ENCODE measurements at places on chromosomes 11 and 22.

GRCh38 chr22:42610186-42610585, 4.5 kb downstream of the POLDIP3 start:
- DNase-seq, result no peak

DNA sequence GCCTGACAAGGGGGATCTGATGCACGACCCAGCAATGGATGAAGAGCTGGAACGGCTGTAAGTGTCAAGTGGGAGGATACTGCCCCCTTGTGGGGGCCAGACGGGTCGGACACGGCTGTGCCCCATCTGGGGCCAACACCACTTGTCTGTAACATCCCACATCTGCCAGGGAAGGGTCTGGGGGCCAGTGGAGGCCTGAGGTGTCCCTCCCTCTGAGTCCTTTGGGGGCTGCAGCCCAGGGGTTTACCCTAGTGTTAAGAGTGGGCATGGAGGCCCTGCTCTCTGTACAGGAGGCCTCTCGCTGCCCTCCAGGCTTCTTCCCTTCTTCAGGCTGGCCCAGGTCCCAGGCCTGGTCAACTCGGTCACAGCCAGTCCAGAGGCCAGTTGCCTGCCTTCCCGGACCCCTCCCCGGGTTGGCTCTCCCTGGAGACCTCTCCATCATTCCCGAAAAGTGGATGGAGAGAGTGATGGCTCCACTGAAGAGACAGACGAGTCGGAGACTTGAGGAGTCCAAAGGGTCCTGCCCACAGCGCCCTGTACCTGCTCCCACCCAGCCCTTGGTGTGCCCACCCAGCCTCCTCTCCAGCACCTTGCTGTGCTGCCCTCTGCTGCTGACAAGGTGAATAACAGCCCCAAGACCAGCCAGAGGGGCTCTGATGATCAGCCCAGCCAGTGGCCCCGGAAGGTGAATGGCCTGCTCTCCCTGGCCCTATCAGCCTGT, 15.4 kb downstream of the ARFGAP2 start:
- peak; percentile 86 for DNase-seq

- DNase-seq, result peak; percentile 86
Measured at GRCh38 chr11:844693-845644, 2.3 kb downstream of the TSPAN4 start.

GRCh38 chr11:20002312-20003216, 157.7 kb downstream of the DBX1 start:
- DNase-seq, result no peak

GRCh38 chr11:120182790-120183491, 27.9 kb upstream of the OAF start:
- no peak for DNase-seq

DNA sequence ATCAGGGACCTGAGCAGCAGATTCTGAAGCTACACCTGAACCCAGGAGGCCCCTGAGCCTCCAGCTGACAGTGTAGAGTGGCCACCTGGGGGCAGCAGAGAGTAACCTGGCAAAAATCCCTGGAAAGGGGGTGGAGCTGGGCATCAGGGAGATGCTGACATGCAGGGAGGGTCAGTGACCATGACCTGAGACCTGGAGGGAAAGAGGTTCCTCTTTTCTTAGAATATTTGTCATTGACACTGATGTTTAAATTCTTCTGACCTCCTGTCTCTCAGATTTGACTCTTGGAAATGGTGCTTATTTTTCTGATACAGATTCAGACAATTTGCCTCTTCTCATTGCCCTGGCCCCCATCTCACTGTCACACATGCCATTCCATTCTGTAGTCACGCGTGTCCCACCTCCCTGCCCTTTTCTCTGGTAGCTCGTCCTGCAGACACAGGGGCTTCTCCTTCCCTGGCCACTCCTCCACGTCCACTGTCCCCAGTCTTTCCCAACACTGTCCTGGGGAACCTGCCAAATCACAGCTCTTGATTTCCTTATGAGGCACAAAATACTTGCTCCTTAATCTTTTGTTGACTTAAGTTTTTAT, 117.2 kb upstream of the IGLL5 start:
- DNase-seq, result peak; percentile 36

DNA sequence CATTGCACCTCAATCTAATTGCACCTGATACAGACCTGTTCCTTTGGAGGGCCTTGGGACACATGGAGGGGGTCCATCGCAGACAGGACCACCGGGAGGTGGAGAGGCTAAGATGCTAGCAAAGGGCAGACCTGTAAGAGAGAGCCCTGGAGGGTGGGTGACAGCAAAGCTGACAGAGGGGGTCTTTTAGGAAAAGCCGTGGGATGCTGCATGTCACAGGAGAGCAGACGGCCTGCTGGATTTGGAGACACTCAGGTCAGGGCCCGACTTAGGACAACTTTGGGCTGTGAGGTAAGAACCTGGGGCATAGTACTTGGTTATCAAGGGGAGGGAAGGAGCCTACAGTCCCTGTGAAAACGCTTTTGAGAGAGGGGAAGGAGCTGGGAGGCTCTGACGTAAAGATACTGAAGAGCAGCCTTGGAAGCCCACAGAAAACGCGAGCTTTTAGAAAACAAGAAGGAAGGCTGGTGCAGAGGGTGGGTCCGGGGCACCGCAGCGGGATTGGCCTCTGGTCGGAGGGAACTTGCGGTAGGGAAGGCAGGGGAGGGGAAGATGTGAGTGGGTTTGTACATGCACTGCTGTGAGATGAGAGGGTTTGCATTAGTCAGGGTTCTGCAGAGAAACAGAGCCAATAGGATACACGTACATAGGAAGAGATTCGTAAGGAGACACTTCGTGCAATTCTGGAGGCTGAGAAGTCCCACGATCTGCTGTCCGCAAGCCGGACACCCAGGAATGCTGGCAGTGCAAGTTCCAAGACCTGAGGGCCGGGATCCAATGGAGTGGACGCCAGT, 868.5 kb downstream of the TBC1D22A start:
- no peak for DNase-seq

- no peak for DNase-seq
Measured at GRCh38 chr11:106276859-106277436, 199.5 kb downstream of the AASDHPPT start.

DNA sequence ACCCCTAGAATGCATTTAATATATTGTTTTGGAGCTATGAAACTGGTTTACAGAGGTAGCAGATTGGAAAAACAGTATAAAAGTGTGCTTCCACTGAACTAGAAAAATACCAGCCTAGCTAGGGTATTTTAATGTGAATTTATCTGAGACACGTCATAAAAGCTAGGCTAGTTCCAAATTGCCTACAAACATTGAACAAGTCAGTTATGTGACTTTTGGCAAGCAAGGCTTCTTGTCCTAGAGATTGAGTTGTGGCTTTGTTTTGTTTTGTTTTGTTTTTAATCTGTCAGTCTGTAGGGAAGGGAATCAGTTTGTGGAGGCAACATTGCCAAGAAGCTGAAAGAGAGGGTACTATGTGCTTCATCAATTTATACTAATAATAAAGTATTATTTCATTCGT, 24.2 kb downstream of the RTN3 start:
- DNase-seq, result no peak

DNA sequence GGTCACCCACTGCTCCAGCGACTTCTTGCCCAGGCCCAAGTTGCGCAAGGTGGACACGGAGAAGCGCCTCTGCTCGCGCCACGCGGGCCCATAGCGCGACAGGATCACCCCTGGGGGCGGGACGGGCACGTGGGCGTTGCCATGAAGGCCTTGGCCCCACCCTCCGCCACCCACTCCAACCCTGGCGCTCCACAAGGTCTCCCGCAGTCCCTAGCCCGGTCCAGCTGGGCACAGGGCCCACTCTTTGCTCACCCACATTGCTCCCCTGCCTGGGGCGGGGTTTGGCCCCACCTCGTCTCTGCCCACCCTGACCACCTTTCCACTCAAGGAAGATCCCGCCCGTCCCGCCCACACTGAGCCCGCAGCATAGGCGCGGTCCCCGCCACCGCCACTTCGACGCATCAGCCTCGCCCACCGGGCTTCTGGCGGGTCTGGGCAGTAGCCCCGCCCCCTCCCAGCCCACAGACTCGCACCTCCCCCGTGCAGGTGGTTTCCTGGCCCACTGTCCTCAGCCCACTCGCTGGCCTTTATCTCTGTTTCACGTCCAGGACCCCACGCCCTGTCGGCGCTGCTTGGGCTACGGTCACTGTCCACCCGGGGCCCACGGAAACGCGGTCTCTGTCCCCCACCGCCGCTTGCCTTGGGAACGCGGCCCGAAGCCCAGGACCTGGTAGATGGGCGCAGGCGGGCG, 12.3 kb upstream of the CYP2D6 start:
- DNase-seq, result no peak

- DNase-seq, result no peak
Measured at GRCh38 chr22:39463931-39464390, 7.1 kb downstream of the MGAT3 start.

GRCh38 chr11:91981995-91982394, 242.6 kb upstream of the FAT3 start:
- no peak for DNase-seq

GRCh38 chr11:4983841-4984240, 10.8 kb upstream of the OR51L1 start:
- no peak for DNase-seq

DNA sequence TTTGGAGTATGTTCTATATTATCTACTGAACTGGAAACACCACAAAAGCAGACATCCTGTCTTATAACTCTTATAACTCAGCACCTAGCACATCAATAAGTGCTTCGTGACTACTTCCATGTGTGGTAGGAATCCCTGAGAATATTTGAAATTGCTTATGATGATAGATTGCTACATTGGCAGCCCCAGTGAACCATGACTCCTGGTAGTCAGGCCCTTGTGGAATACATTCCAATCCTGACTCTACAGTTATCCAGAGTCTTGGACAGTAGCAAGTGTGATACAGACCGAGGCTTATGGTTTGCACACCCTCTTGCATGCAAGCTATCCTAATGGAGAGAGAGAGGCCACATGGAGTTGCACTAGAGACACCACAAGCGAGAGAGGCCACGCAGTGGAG, 59.5 kb upstream of the PHF21A start:
- DNase-seq, result no peak

DNA sequence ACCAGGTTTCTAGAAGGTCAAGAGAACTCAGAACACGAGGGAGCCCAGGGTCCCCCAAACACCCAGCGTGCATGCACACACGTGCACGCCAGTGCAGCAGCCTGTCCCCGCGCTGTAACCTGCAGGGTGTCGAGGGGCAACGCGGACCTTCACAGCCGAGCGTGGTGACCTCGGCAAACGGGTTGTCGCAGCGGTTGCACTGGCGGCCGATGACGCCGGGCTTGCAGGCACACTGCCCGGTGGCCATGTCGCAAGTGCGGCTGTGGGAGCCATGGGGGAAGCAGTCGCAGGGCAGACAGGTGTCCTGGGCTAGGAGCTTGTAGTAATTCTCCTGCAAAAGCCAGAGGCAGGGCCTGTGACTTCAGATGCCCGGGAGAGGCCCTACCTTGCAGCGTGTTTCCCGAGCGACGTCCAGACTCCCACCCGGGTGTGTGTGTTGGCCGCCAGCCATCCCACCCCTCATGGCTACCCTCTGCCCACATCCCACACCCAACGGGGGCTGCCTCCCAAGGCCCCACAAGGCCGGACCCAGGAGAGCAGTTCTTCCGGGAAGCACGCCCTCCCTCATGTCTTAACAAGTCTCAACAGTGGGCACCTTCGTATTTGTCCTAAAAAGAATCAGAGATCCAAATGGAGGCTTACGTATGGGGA, 56.1 kb downstream of the TRMU start:
- no peak for DNase-seq

- no peak for DNase-seq
Measured at GRCh38 chr22:24400726-24401596, 26.4 kb upstream of the ADORA2A start.

- peak; percentile 68 for DNase-seq
Measured at GRCh38 chr11:96091476-96091875, 167.6 kb upstream of the MTMR2 start.

DNA sequence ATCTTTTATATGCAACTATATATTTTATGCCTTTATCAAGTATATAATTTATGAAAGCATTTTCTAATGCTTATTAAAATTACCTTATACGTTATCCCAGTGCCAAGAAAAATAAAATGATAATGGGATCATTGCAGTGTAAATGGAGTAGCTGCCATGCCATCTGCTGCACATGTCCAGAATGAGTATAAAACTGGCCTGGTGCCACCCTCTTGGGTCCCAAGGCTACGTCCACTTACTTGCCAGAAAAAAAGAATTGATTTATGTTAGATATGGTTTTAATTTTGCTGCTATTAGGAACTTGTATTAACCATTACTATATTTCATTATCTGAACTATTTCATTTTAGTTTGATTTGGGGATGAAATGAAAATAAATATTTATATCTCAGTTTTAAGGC, 1127.1 kb upstream of the CNTN5 start:
- DNase-seq, result no peak

- DNase-seq, result peak; percentile 42
Measured at GRCh38 chr11:2166091-2166851, 5.3 kb upstream of the INS start.

GRCh38 chr11:108886660-108887009, 221.8 kb downstream of the DDX10 start:
- no peak for DNase-seq

- DNase-seq, result no peak
Measured at GRCh38 chr22:31615491-31615860, 46.5 kb downstream of the PISD start.

DNA sequence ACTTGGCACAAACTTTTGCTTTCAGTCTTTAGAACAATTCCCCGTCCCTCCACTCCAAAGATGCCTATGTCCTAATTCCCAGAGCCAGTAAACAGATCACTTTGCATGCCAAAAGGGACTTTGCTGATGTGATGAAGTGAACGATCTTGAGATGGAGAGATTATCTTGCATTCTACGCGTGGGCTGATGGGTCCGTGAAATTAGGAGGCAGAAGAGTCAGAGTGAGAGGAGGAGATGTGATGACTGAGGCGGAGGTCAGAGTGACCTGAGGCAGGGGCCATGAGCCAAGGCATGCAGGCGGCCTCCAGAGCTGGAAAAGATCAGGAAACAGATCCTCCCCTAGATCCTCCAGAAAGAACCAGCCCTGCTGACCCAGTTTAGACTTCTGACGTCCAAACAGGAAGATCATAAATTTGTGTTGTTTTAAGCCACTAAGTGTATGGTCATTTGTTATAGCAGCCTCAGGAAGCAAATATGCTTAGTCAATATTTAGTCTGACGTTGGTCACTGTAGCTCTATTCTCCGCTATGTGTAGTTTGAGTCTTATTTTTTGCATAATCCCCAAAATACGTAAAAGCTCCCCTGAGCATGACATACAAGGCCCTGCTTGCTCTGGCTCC, 76.0 kb upstream of the TIMP3 start:
- no peak for DNase-seq

GRCh38 chr22:27810609-27811151, 9.1 kb upstream of the MN1 start:
- DNase-seq, result no peak

- peak; percentile 54 for DNase-seq
Measured at GRCh38 chr22:43923191-43923590, 414 bp upstream of the PNPLA3 start.

GRCh38 chr11:134030853-134031252, 38.0 kb upstream of the JAM3 start:
- DNase-seq, result no peak

GRCh38 chr22:33451866-33452469, 393.8 kb upstream of the SYN3 start:
- no peak for DNase-seq

GRCh38 chr11:57322256-57323166, 2.2 kb downstream of the TNKS1BP1 start:
- no peak for DNase-seq

All from common myeloid progenitor, CD34-positive (primary cell).